ENCODE measurements at places on chromosomes 5 and 9.

DNA sequence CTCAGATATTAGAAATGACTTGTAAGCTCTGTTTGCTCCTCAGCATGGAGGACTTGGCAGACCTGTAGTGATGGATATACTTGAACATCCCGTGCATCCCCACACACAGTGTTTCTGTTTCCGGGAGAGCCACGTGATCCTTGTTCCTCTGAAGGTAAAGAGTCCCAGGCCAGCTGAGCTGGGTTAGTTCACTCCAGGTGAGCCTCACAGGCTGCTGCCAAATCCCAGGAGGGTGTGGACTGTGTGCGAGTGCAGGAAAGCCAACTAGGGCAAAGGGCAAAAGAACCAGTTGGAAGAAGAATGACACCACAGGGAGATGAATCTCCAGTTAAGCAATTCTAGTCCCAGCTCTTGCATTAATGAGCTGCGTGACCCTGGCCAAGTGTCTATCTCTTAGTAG lies 10.4 kb upstream of the TOMM5 start:
- DNase-seq, result no peak

GRCh38 chr5:40413743-40414142 lies 266.0 kb upstream of the PTGER4 start:
- no peak for DNase-seq

DNA sequence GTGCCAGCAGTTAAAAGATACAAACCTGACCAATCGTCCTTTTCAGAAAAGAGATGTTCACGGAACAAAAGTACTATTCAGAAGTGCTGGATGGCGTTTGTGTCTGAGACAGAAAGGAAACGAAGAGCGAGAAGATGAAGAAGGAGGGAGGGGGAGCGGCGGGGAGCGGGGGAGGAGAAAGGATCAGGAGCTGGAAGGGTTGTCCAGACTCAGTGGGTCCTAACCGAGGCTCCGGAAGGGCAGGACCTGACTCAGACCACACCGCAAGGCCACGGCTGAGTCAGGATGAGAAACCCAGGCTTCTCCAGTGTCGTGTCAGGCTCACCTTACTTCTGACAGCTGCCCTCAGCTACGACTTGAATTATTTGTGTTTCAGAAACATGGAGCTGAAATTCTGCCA lies 46.2 kb downstream of the PAX5 start:
- no peak for DNase-seq

- no peak for DNase-seq
These were observed 125.2 kb downstream of the GPBP1 start for GRCh38 chr5:57298985-57299491.

GRCh38 chr5:33892620-33893137 lies 889 bp upstream of the ADAMTS12 start:
- no peak for DNase-seq

DNA sequence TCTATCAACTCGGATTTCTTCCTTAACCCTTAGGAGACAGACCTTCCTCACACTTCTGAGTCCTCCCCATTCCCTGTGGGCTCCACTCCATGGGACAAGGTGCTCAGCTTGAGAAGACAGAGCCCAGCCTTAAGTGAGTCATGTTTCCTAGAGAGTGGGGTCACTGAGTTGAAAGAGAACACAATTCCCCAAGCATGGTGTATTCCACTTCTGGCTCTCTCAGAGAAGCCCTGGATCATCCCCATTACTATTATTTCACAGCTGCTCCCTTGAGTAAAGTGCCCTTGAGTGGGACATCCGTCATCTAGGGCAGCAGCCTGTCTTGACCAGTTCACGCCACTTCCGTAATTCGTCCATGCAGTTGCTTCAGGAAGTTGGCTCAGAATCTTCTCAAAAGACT lies 604.8 kb downstream of the BNC2 start:
- DNase-seq, result no peak

DNA sequence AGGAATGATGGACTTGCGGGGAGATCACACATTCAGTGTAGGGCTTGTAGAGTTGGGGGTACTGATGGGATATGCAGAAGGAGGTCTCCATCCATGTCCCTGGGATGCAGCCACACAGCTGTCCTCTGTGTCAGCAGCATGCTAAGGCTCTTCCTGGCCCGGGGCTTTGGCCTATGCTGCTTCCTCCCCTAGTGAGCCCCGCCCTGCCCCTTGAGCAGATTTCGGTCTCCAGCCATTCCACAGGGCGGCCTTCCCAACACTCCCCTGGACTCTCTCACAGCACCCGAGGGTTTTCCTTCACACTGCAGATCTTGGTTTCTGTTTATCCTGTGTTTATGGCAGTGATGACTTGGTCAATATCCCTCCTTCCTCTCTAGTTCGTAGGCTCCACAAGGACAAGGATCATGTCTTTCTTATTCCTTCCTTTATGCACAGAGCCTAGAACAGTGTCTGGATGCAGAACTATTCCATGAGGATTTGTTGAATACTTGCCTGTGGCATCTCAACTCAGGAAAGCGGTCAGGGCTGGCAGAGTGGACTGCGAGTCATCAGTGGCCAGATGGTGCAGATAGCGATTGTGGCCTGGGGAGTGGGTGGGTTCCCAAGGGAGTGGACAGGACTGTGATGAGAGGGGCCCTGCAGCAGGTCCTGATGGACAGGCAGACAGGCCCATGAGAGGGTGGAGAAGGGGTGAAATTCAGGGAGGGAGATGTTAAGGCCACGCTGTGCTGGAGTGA lies 114.2 kb downstream of the RGS3 start:
- DNase-seq, result no peak

DNA sequence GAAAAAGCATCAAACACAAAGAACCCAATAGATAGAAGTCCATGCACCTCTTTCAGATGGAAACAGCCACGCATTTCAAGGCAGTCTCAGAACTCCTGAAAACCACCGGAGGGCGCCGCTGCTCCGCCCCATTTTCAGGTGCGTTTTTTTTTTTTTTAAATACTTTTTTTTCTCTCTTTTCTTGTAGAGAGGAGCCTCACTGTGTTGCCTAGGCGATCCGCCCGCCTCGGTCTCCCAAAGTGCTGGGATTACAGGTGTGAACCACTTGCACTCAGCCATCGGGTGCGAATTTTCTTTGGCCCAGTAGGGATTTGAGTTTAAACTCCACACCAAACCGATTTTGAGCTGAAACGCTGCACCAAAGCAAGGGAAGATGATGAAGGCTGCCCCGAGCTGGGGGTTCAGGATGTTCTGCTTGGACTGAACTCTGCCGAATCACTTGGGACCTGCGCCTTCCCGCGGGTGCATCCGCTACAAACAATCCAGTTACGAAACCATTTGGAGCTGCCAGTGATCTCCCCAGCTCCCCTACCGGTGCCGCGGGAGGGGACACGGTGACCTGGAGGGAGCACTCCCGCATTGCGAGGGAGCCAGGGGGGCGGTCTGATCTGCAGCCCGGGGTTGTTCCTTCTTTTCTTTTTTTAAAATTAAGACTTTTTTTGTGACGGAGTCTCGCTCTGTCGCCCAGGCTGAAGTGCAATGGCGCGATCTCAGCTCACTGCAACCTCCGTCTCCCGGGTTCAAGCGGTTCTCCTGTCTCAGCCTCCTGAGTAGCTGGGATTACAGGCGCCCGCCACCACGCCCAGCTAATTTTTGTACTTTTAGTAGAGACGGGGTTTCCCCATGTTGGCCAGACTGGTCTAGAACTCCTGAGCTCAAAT lies 1.4 kb downstream of the PTGR1 start:
- DNase-seq, result peak; percentile 13

- no peak for DNase-seq
These were observed 54.9 kb upstream of the IRX4 start for GRCh38 chr5:1937590-1937989.

GRCh38 chr9:116390303-116391228 lies 237.0 kb downstream of the PAPPA start:
- no peak for DNase-seq

- no peak for DNase-seq
These were observed 720 bp downstream of the NOTCH1 start for GRCh38 chr9:136544964-136545691.

GRCh38 chr9:101265261-101265660 lies 119.5 kb downstream of the BAAT start:
- DNase-seq, result no peak

- DNase-seq, result peak; percentile 52
These were observed 2.3 kb upstream of the ZNF782 start for GRCh38 chr9:96856363-96857286.

- DNase-seq, result no peak
These were observed 52.4 kb downstream of the MELK start for GRCh38 chr9:36625006-36625615.

- DNase-seq, result no peak
These were observed 1.0 kb upstream of the NIM1K start for GRCh38 chr5:43190755-43191603.

DNA sequence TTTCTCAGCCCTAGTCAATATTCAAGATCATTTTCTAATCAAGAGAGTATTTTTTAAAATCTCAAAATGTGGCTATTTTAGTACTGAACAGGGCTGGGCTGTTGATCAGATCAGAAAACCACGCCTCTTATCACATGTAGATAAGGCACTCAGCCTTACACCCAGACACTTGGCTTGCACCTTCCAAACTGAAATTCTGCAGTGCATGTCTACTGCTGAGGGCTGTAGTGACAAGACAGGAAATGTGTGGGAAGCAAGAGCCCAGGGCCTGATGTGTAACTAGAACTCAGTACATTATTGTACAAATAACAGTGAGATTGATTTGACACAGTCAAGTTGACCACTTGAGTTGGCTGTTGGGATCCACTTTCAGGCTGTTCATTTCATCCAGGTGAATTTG lies 48.6 kb downstream of the UBE2QL1 start:
- DNase-seq, result no peak

DNA sequence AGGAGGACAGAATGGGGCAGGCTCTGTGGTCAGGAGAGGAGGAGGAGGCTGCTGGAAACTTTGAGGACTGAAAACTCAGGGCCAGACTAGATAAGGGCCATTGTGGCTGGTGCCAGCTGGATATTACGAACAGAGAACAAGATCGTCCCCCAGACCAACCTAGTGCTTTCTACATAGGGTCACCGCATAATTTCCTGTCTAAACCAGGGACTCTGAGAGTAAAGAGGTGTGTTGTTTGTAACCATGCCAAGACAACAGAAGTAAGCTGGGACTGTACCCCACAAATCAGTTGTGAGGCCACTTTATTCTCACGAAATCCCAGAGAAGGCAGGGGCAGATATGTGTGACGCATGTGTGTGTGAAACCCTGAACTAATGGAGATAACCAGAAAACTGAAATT lies 20.3 kb upstream of the GFPT2 start:
- no peak for DNase-seq

DNA sequence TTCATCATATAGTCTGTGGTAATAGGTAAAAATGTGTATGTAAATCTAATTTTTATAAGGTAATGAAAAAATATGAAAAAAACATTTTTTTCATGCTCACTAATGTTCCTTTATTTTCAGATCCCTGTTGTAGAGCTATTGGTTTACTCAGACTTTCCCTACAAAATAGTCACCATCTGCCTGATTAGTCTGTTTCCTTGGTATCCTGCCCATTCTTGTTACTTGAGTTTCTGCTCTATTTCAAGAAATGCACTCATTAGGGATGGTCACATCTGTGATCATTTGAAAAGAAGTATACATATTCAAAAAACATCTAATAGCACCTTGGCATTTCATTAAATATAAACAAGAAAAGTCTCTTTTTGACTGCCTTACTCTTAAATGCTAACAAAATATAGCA lies 21.6 kb upstream of the RASA1 start:
- DNase-seq, result no peak

- no peak for DNase-seq
These were observed 24.9 kb downstream of the MELK start for GRCh38 chr9:36597412-36598178.

GRCh38 chr5:102796498-102796897 lies 41.4 kb downstream of the PAM start:
- DNase-seq, result no peak

DNA sequence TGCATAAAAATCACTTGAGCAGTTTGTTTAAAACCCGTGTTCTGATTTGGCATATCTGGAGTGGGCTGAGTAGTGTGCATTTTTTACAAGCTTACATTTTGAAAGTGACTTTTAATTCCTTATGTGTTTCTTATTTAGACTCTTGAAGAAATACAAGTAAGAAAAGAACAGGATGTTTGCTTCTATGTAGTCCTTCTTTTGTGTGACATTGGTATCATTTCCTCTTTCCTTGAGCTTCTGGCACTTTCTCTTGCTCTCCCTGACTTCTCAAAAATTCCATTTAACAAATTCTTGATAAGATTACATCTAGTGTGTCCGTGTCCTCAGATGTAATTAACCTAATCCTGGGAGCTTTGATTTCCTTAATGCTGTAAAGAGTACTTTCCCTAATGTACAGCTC lies 12.5 kb downstream of the GARNL3 start:
- DNase-seq, result no peak

- no peak for DNase-seq
These were observed 26.3 kb upstream of the CDKN2AIPNL start for GRCh38 chr5:134437847-134438581.

GRCh38 chr9:127971357-127972235 lies 9.2 kb downstream of the EEIG1 start:
- DNase-seq, result no peak

GRCh38 chr9:132169672-132170392 lies 8.0 kb downstream of the NTNG2 start:
- peak; percentile 37 for DNase-seq

GRCh38 chr5:179401-179800 lies 11.9 kb upstream of the LRRC14B start:
- DNase-seq, result no peak
